HFFc6 (cell line): ENCODE measurements at places on chromosomes 2 and 18. TPM values are rescaled to one million over a fixed set of nuclear protein-coding genes. Genes with fewer than 3 reads are reported as not detected.
A peak's percentile ranks its signal among the peaks of the same experiment; 100 is the strongest.

Gene IGFBP5
- 64.2 and 120 TPM in 2 replicates for total RNA-seq

Gene GCKR
- total RNA-seq = not detected in 2 replicates

GRCh38 chr2:31886700-31887099 lies 124.1 kb downstream of the MEMO1 start:
- DNase-seq = no peak

GRCh38 chr2:218002845-218003180 lies at the start of gene TNS1:
TSS of gene TNS1 (minus strand) at chr2:218002995. CDS start at chr2:218002872, 123 bp downstream.
- peak; percentile 48 for DNase-seq

- no peak for DNase-seq
Measured at GRCh38 chr2:207352978-207353671, 176.6 kb upstream of the CREB1 start.

GRCh38 chr18:52312346-52312745 lies 27.7 kb upstream of the DCC start:
- DNase-seq = no peak

DNA sequence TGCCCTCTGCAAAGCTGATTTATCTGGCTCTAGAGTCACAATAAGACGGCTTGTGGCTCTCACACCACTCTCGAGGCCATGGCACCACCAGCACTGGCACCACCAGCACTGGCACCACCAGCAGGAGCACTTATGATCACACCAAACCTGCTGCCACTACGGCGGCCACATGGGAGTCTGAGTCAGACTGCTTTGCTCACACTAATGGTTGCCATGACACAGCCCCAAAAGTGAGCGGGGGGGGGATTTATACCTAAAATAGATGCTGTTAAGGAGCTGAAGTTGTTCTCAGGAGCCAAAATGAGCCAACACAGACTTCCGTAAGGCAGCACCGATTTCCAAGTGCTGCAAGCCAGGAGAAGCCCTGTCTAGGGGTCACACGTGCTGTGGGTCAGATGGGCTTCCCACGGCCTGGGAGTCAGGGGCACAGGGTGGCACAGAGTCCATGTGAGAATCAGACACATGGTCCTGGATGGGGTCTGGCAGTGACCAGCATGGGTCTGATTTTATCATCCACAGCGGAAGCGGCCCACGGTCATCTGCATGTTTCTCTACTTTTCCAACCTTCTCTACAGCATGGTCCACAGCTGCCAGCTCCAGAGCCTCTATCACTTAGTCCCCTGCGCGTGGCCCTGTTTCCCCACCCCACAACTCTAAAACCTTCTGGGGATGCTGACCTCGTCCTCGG lies 16.7 kb downstream of the DNMT3A start:
- DNase-seq = peak; percentile 58

DNA sequence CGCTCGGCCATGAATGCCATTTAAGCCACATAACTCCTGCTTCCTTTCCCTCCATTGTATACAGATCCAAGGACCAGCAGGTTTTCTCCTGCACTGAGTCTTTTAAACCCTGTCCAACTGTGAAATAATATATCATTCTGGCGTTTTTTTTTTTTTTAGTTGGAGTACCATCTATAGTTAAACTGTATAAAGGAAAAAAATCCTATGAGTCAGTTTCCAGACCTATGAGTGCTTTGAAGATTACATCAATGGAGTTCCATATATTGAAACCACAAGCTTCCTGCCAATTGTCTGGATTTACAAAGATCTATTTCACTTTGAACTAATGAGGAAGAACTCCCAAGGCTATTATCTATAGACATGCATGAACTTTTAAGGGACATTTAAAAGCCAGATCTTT lies 2.4 kb upstream of the MALT1 start:
- peak; percentile 48 for DNase-seq

GRCh38 chr2:223420048-223420447 lies 182.1 kb downstream of the SCG2 start:
- DNase-seq = no peak
